Naive B cell (primary cell): ENCODE measurements at places on chromosomes 6 and 20. TPM values are rescaled to one million over a fixed set of nuclear protein-coding genes. Genes with fewer than 3 reads are reported as not detected.

Gene PRL
- not detected for polyA plus RNA-seq

Gene FGD2
- 52.6 TPM for polyA plus RNA-seq

Gene SMOC2
- not detected for polyA plus RNA-seq

Gene RAB44
- polyA plus RNA-seq: not detected
